ENCODE measurements at places on chromosomes 11 and 22. TPM values are rescaled to one million over a fixed set of nuclear protein-coding genes. Genes with fewer than 3 reads are reported as not detected.

Gene MRGPRX4
- not detected for total RNA-seq

Gene SYT8
- 2.8 TPM for total RNA-seq

DNA sequence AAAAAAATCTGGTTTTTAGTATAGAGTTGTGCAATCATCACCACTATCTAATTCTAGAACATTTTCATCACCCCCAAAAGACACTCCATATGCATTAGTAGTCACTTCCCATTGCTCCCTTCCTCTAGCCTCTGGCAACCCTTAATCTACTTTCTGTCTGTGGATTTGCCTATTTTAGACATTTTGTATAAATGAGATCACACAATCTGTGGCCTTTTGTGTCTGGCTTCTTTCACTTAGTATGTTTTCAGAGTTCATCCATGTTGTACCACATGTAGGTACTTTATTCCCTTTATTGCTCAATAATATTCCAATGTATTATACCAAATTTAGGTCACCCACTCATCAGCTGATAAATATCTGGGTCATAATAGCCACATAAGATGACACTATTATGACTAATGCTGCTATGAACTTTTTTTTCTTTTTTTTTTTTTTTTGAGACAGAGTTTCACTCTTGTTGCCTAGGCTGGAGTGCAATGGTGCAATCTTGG, 67.5 kb upstream of the SCUBE2 start:
- no peak for DNase-seq

DNA sequence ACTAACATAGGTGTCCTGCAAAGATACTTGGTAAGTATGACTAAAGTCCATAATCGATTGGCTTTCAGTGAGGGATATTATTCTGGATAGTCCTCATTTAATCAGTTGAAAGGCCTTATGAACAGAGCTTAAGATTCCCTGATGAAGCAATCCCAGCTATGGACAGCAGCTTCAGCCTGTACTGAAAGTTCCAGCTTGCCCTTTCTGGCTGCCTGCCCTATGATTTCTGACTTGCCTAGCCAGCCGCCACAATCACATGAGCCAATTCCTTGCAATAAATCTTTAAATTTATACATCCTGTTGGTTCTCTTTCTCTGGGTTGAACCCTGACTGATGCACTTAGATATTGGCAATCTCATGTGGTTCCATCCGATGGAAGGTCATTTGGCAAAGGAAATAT, 759.0 kb upstream of the API5 start:
- DNase-seq, result no peak

- peak; percentile 61 for DNase-seq
These were observed 55.7 kb upstream of the CLDN5 start for GRCh38 chr22:19579880-19580279.

- no peak for DNase-seq
These were observed 25.1 kb upstream of the USP47 start for GRCh38 chr11:11816511-11817314.

- DNase-seq, result no peak
These were observed 25.4 kb downstream of the PI4KA start for GRCh38 chr22:20833225-20833665.

Gene KDM4D
- 0.88 TPM for total RNA-seq

Gene LRRN4CL
- 195 TPM for total RNA-seq

DNA sequence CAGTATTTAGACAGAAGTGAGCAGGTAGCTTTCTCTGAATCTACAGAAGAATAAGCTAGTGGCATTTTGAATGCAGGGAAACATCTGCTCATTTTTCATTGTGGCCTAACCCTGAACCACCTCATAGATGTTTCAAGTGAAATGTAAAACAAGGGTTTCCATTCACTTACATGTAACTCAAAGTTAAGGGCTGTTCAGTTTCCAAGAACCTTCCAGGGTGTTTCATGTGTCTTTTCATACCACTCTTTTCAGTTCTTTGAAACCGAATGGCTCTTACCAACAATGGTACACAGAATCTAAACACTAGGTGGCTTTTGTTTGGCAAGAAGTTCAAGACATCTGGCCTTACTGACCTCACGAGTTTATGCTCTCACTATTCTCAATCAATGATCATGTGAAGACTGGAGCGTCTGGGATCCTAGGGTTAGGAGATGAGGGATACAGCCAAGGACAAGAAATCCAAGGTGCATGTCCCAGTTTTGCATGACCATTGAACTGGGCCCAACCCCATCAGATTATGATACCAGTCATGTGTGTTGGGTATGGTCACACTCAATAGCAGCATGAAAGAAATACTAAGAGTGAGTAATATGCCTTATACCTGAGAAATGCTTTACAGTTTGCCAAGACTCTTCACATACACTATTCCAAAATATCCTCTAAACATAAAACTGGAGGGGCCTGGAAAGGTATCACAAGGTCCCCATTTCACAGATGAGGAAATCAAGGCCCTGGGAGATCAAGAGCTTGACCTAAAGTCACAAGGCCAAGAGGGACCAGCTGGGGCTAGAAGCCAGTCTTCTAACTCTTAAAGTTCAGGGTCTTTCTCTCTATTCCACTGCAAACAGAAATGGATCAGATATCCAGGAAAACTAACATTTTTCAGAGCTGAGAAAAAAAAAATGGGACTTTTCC, 92.7 kb downstream of the ETS1 start:
- DNase-seq, result no peak

DNA sequence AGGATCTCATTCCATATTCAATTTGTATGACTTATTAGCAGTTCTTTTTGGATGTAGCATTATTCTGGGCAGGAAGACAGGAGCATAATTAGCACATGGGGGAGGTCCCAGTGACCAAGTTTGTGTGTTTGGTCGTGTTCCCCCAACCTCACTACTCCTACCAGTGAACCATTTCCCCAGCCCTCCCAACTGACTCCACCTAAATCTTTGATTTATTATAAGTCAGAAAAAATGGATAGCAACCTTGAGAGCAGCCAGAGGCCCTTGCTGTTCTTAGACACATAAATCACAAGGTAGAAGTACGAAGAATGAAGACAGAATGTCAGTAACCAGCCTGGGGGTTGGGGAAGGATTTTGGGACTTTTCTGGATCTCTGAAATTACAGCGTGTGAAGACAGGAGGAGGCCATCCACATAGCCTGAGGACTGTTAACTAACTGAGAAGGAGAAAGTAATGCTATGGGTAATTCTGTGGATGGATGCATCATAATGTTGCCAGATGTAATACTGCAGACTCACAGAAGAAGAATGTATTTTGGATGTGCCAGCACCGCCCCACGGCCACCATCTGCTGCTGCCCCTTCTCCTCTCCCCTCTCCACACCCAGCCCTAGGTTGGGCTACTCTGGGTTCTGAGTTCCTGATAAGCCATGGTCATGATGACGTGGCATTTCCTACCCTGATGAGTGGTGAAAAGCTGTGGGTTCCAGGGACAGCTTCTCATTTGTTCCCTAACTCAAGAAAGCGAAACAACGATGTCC, 124.3 kb upstream of the TTC12 start:
- peak; percentile 96 for DNase-seq

Gene SEPTIN5
- total RNA-seq, result 123 TPM

Gene RBMXL2
- not detected for total RNA-seq

GRCh38 chr11:34512840-34513681, 533 bp downstream of the ELF5 start:
- peak; percentile 57 for DNase-seq

Gene DDTL
- not detected for total RNA-seq

Gene CCDC73
- not detected for total RNA-seq

GRCh38 chr11:1750840-1751530, 590 bp upstream of the IFITM10 start:
- peak; percentile 51 for DNase-seq

GRCh38 chr11:64238999-64239398, 1.9 kb upstream of the FKBP2 start:
- DNase-seq, result no peak

DNA sequence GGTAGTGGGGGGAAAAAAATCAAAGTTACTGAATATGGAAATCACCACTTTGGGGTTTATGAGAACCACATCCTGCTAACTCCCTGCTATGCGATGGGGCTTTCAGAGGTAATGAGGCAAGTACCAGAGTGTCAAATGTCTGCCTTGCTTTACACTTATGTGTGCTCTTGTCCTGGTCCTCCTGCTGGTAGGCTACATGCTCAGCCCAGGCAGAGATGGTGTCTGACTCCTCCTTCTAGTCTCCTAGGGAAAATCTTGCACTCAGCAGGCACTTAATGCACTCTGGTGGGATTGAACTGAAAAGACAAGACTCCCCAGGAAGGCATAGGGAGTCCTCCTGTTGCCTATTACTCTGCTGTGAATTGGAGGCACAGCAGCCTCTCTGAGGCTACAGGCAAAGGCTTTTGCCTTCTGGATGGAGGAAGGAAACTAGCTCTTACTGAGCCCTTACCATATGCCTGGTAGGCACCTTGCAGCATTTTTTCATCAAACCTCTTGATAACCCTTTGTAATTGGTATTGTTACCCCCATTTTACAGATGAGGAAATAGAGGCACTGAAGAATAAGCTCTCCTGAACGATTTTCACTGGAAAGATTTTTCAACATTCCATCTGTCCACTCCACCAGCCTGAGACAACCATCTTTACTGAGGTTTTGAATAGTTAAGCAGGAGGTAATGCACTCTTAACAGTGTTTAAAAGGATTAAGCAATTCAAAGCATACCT, 132.1 kb upstream of the PAX6 start:
- no peak for DNase-seq

- DNase-seq, result no peak
These were observed 160.5 kb downstream of the DDX10 start for GRCh38 chr11:108825381-108825780.

DNA sequence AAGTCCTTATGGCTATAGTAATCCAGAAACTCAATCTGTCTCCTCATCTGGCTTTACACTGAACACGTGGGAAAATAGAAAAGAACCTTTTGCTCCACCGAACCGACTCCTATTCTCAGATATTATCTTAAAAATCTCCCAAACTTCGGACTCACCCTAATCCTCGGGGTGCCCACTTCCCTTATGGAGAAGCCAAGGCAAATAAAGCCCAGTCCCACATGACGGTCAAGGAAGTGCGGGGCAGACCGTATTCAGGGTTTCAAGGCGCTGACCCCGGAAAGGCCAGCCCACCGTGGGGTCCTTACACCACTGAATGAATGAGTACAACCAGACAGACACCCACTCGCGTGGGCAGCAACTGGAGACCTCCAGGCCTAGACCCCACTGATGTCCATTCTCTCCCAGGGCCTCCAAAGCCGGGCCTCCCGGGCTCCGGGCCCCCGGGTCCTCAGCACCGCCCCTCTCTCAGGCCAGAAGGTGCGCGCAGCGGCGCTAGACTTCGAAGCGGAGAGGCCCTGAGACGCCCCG, 489 bp downstream of the NUP98 start:
- no peak for DNase-seq

Gene HEPHL1
- total RNA-seq, result not detected

Gene HBE1
- total RNA-seq, result not detected

Gene PES1
- total RNA-seq, result 69.8 TPM

Gene NRIP3
- total RNA-seq, result 7.0 TPM

Gene OR8B3
- total RNA-seq, result not detected

Gene FLRT1
- total RNA-seq, result not detected

DNA sequence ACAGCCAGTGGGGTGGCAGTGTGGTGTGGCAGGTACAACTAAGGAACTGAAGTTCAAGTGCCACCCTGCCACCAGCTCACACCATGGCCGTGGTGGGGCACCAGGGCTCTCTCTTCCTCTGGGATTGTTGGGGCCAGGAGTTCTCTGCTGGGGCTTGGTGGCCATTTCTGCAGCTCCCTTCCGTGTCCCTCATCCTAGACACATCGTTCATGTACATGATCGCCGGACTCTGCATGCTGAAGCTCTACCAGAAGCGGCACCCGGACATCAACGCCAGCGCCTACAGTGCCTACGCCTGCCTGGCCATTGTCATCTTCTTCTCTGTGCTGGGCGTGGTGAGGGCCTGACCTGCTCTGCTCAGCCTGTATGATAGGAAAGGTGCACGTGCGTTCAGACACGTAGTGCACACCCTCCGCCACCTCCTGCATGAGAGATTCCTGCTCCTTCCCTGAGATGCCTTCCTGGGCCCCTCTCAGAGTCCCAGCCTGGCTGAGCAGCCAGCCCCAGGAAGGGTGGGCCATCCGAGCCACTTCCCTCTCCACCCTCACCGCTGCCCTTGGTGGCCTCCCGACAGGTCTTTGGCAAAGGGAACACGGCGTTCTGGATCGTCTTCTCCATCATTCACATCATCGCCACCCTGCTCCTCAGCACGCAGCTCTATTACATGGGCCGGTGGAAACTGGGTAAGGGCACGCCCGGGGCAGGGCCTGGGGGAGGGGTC, 7.3 kb upstream of the TAGLN start:
- no peak for DNase-seq

GRCh38 chr22:48902001-48902869, 925.4 kb downstream of the BRD1 start:
- no peak for DNase-seq

- DNase-seq, result peak; percentile 69
These were observed 32.6 kb downstream of the USH1C start for GRCh38 chr11:17511571-17511970.

Gene SNX15
- 12.5 TPM for total RNA-seq

- no peak for DNase-seq
These were observed 27.4 kb upstream of the PANX2 start for GRCh38 chr22:50143096-50143495.

GRCh38 chr11:31870609-31871309, 59.6 kb upstream of the PAX6 start:
- DNase-seq, result peak; percentile 81

DNA sequence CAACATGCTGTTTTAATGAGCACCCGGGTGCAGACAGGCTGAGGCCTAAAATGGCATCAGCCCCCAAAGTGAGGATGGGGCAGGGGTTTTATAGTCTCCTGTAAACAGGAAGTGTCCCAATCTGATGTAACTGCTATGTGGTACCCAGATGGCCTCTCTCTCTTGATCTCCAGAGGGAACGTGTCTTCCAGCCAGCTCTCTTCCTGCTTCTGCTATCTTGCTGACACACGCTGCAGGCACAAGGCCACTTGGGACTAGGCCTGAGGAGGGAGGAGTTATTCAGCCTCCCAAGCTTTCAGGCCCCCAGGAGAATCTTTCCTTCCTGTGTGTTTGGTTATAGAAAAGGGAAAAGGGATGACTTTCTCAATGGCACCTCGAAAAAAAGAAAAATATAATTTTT, 11.4 kb upstream of the VSTM5 start:
- no peak for DNase-seq

GRCh38 chr11:9662273-9662672, 1.6 kb upstream of the SWAP70 start:
- no peak for DNase-seq

- no peak for DNase-seq
These were observed 13.3 kb upstream of the LIPT2 start for GRCh38 chr11:74506823-74507222.

- DNase-seq, result no peak
These were observed 23.4 kb downstream of the KIAA1671 start for GRCh38 chr22:24975813-24976341.

GRCh38 chr11:18775492-18776292, 15.9 kb downstream of the PTPN5 start:
- DNase-seq, result peak; percentile 55

Gene MRGPRE
- total RNA-seq, result not detected

- peak; percentile 32 for DNase-seq
These were observed 6.3 kb downstream of the CEND1 start for GRCh38 chr11:783581-784015.

Gene GDPD4
- not detected for total RNA-seq

Data from myocyte (in vitro differentiated cells).